ENCODE measurements at places on chromosomes 16 and 17.

DNA sequence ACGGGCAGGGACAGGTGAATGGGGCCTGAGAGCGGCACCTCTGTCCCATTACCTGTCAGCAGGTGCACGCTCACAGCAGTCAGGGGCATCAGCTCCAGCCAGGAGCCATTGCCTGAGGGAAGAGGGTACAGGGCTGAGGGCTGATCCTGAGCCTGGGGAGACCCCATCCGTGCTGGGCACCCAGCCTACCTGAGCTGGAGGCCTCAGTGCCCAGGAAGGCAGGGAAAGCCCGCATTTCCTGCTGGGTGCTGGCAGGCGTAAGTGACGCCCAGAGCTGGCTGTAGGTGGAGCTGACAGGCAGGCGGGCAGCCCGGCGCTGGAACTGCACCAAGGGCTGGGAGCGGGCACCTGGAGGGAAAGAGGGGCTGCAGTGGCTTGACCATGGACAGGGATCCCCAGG lies 7.4 kb downstream of the FAM171A2 start:
- DNase-seq = no peak

DNA sequence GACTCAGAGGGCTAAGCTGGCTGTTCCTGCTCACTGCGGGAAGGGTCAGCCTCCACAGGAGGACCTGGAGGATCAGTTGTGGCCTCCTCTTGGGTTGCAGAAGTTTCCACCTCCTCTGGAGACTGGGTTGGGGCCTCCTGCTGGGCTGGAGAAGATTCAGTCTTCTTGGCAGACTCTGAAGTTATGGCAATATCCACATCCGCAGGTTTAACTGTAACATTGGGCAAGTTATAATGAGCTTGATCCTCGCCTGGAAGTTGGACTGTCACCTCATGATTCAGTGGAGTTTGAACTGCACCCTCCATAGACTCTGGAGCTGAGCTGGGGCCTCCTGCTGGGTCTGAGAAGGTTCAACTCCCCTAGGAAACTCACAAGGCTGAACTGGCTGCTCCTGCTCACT lies 47.6 kb upstream of the TMEM97 start:
- DNase-seq = no peak

- no peak for DNase-seq
Measured at GRCh38 chr16:4313563-4314531, 2.0 kb upstream of the GLIS2 start.

DNA sequence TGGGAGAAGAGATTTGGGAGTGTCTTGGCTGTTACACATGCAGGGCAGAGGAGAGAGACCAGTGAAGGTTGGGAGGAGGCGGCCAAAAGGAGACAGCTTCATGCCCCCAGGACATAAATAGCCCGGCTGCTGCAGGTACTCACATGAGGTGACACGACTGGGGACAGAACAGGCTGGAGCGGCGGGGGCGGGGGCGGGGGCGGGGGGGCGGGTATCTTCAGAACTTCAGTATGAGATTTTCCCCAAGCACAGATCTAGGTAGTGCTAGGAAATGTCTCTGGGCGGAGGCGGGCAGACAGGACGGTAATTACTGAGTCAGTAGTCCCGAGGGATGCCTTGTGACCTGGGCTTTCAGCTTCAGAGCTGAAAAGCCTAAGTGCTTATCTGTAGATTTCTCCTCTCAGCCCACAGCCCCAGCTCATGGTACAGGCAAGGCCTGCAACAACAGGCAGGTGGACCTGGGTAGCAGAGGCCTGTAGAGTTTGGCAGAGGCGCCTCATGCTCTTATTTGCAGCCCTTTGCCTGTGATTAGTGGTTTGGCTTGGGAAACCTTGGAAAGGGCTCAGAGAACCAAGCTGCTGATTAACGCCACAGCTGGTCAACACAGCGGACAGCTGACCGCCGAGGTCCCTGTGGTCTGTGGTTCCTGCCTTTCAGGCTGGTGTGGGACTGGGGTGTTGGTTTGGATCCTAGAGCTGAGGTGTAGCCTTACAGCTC lies 24.5 kb downstream of the UNK start:
- no peak for DNase-seq

DNA sequence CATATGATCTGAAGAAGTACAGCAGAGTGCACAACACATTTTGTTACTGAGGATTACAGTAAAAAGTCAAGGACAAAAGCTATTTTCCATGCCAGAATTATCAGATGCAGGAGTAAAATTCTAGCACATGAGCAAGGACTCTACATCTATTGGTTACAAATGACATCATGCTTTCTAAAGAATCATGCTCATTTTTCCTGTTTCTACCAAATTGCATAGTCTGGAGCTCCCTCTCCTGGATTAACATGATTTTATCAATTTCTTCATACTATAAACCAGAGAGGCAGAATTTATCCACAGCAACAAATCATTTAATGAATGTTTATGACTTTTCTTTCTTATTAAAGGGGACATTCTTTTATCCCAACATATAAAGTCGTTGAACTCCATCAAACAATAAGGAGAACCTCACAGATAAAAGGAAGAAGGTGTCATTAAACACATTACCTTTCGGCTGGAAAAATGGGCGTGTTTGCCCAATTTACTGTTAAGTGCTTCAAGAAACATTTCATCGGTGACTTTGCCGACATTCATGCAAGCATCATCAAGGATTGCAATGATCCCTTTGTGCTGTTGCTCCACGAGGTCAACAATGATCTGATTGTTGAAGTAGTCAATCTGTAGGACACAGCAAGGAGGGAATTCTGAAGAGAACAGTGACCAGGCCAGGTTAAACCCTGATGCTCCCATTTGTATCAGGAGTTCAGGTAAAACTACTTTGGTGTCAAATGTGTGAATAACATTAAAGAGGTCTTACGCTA lies 121.7 kb downstream of the MYO1D start:
- DNase-seq = peak; percentile 55

DNA sequence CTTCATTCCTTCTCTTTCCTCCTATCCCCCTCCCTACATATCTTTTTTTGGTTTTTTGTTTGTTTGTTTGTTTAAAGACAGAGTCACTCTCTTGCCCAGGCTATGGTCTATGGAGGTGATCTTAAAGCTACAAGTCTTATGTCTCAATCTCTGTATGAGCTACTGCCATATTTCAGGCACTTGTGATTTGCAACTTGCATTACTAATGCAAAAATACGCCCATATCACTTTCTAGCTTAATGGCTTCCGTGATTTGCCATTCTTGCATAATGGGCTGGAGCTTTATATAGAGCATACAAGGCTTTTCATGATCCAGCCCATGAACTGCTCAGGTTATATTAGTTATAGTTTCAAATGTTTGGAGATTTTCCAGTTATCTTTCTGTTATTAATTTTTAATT lies 7.5 kb downstream of the CFAP97D1 start:
- no peak for DNase-seq

GRCh38 chr16:14409563-14409962 lies 220.5 kb downstream of the PARN start:
- no peak for DNase-seq

DNA sequence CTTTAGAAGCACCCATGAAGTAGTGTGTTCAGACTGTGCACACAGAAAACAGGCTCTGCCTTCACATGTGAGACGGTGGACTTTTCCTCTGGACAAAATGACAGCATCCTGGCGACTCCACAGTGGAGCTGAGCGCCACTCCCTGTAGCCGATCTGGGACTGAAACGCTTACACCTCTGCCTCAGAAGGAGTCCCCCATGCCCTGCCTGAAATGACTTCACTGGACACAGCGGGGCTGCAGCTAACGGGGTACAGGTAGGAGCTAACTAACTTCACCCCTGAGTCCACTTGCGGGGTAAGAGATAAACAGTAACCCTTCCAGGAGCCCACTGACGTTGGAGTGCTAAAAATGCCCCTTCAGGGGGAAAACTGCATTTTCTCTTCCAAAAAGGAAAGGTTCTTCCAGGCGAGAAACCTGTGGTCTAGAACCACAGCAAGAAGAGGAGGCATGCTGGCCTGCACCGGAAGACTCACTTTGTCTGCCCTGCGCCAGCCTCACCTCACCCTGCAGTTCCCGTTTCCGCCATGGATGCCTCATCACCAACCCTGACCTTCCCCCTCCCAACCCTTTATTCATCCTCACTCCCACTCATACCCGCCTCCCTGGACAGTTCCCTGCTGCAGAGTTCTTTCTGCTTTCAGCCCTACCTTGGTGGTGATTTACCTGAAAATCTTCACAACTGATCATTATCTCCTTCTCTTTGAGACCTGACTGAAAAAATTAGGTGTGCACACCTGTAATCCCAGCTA lies 19.4 kb upstream of the ENDOV start:
- no peak for DNase-seq

DNA sequence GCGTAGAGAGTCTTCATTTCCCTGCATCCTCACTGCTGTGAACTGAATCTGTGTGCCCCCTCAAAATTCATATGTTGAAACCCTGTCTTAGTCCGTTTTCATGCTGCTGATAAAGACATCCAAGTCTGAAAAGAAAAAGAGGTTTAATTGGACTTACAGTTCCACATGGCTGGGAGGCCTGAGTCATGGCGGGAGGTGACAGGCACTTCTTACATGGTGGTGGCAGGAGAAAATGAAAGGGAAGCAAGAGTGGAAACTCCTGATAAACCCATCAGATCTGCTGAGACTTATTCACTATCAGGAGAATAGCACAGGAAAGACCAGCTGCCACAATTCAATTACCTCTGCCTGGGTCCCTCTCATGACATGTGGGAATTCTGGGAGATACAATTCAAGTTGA lies 3.1 kb upstream of the CCDC42 start:
- no peak for DNase-seq

DNA sequence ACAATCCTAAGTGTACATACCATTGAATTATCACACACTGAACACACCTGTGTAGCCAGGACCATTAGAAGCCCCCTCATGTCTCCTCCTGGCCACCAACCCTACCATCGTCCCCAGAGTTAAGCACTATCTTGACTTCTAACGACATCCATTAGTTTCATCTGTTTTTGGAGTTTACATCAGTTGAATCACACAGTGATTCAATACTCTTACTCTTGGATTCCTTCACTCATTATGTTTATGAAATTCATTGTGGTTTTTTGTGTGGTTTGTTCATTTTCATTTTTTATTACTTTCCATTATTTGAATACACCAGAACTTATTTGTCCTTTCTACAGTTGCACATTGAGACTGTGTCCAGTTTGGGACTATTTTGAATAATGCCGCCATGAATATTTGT lies 13.6 kb downstream of the DRC7 start:
- no peak for DNase-seq

- DNase-seq = no peak
Measured at GRCh38 chr16:78606545-78606944, 507.1 kb downstream of the WWOX start.

DNA sequence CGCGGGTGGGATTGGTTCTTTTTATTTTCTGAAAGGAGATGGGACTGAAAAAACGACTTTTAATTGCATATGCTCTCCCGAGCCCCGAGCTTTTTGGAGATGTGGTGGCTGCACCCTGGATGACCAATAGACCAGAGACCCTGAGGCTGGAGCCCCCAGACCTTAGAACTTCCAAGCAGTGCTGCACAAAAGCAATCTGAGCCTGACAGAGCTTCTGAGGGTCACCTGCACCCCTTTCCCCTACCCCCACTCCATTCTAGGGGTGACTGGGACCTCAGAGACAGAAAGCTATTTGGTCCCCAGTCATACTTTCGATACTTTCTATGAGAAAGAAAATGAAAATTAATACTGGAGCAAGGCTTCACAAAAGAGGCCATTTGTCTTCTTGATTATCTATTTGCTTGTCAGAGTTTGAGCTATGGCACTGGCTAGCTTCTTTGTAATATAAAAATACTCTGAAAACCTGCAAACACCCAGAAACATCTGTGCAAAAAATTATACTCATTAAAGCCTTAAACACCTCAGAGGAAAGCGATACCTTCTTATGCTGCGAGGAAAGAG lies 3.6 kb downstream of the HOXB4 start:
- DNase-seq = no peak

DNA sequence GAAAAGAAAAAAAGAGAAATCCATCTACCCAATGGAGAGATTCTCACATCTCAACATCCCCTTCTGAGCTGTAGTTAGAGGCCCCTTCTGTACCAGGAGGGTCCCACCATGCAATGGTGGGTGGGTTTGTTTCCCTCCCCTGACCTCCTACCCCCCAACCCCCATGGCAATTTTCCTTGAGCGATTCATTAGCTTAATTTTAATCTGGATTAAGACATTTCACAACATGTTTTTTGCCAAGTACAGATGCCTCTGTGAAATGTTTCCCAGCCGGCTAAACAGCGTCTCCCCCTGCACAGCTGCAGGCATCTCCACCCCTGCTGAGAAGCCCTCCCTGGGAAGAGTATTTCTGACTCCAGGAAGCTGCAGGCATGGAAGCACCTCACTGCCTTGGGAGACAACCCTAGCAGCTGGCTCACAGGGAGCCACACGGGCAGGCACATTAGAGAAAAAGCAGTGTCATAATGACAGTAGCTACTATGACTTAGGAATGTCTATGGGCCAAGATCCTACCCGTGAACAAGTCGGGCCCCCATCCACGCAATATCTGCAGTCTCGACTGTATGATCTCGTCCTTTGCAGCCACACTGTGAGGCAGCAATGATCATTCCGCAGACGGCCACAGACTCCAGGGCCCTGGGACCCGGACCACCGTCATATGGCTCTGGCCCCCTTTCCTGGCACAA lies 117.3 kb downstream of the ADCY9 start:
- no peak for DNase-seq

DNA sequence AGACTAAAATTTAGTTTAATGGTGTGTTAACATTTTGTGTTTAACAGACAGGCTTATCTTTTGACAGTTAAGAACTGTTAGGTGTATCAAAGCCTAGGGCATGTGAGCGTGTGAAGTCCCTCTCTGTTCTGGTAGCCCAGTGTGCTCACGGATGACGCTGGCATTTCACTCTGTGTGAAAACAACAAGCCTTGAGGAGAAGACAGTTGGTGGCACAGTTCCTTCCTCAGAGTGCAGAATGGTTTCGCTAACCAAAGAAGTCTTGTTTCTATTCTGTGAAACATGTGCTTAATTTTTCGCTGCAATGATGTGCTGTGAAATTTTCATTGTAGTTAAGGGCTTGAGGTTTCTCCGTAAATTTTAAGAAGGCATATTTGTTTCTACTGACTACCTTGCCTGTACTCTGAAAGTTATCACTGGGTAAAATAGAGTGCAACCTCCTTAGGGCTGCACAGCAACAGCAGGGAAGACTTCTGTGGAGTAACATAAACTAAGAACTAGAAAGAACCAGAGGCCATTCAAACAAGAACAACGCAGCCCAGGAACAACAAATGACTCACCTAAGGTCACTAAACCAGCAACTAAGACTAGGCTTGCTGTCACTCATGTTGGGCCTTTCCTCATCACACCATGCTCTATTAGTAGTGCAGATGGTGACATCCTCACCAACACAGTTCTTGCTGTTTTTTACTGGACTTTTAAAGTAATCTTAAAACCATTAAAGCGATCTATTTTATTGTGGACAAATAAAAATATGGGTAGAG lies 33.4 kb downstream of the BRD7 start:
- peak; percentile 26 for DNase-seq

- no peak for DNase-seq
Measured at GRCh38 chr17:82246365-82247181, 17.7 kb downstream of the SLC16A3 start.

DNA sequence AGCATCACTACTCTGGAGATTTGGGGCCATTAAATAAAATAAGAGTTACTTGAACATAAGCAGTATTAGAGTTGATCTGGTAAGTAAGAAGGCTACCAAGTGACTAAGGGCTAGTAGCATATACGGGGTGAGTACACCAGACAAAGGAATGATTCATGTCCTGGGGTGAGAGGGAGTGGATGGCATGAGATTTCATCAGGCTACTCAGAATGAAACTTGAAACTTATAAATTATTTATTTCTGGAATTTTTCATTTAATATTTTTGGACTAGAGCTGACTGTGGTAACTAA lies 2.3 kb downstream of the SLFN5 start:
- DNase-seq = peak; percentile 62

- DNase-seq = no peak
Measured at GRCh38 chr17:32854832-32855389, 22.0 kb downstream of the MYO1D start.

All from CD4-positive, alpha-beta T cell treated with Interleukin-4 for 4 hours (primary cell).